ENCODE measurements at places on chromosomes 11 and 22.

- DNase-seq = no peak
Observed at GRCh38 chr11:100624346-100624745, 62.7 kb upstream of the ARHGAP42 start.

- no peak for DNase-seq
Observed at GRCh38 chr22:37763012-37763411, 44.7 kb upstream of the GCAT start.

- DNase-seq = no peak
Observed at GRCh38 chr22:47547881-47548650, 785.6 kb downstream of the TBC1D22A start.

GRCh38 chr22:45757936-45758335 lies 86.3 kb downstream of the ATXN10 start:
- DNase-seq = no peak

DNA sequence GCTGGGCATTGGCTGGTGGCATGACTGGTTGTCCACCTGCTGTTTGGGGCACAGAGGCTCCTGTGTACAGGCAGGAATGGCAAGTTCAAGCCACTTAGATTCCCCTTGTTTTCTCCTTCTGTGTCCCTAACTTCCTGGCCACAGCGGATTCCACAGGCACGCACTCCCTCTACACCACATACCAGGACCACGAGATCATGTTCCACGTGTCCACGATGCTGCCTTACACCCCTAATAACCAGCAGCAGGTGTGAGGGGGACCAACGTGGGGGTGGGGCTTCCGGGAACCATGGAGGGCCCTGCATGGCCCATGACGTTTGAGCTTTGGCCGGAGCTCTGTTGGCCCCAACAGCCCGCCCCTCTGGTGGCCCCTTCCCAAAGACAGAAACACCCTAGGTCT lies 7.8 kb downstream of the SIPA1 start:
- DNase-seq = no peak

GRCh38 chr11:29282088-29282487 lies 734.7 kb downstream of the KCNA4 start:
- DNase-seq = no peak

GRCh38 chr11:63503492-63503891 lies 2.4 kb upstream of the LGALS12 start:
- DNase-seq = no peak

DNA sequence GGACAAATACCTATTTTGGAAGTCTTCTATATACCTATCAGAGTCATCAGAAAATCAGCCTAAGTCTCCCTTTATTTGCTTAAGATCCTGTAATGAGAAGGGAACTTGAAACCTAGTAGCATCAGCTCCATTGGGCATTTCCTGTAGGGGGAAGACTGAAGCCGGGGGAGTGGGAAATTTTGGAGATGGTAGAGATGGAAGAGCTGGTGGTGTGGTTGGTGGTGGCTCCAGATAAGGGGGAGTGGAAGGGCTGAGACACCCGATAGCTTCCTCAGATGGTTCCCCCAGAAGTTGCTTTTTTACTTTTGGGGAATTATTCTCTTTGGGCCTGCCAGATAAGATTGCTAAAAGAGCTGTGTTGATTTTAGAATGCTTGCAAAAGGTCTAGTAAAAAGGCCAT lies 16.4 kb upstream of the EI24 start:
- no peak for DNase-seq

DNA sequence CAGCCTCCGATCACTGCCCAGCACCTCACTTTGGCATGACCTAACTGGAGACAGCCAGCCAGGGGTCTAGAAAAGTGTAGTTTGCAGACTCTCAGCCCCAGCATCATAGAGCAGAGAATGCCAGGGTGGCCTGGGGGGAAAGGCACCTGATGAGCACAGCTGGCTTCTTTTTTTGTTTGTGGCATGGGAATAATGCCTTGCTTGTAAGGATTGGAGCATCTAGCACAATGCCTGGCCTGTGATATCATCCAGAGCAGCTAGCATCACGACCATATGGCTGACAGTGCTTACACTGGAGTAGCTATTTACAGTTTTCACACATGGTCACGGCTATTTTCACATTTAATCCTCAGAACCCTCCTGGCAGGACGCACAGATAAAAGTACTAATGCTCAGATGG lies 594.8 kb upstream of the B3GAT1 start:
- peak; percentile 78 for DNase-seq

DNA sequence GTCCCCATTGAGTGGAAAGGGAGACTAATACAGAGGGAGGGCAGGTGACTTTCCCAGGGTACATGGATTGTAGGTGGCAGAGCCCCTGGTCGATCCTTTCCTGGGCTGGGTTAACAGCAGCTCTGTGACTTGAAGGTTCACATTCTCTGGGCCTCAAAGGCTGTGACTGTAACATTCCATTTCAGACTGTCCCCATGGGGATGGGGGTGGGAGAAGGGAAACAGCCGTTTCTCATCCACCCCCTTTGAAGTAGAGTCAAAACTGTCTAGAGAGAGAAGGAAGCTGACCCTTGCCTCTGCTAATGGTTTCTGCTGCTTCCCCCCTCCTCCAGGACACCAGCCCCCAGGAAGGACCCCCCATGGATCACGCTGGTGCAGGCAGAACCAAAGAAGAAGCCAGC lies 19.2 kb downstream of the MICALL1 start:
- DNase-seq = no peak

Data from putamen (tissue), 1 donor.